Lung (tissue), 17 donors: ENCODE measurements at places on chromosomes 12 and 14. TPM values are rescaled to one million over a fixed set of nuclear protein-coding genes. Genes with fewer than 3 reads are reported as not detected.

GRCh38 chr14:99601361-99601831 is 2.6 kb downstream of the CCDC85C start:
- H3K36me3 ChIP-seq: no peaks in the 10 kb centered on the region
- H3K27me3 ChIP-seq: peaks cover 7% of the 10 kb centered on the region
- peak overlapping the region; percentile 35 for H3K27ac ChIP-seq
- DNase-seq: peak; percentile 72

DNA sequence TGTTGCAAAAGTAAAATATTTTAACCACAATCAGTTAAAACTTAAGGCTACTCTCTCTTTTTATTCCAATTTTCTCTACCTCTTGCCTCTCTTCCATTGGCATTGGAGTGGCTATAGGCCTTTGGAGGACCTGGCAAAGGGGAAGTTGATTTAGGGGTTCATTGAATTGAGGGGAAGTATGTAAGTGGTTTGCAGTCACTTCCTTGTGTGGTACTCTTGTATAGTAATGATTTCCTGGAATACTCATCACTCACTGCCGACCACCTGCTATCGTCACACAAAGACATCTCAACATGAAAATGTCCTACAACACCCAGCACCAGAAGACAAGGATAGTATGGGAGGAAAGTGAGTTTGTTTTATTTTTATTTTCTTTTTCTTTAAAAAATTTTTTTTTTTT is 45.7 kb upstream of the CPM start:
- no peaks in the 10 kb centered on the region for H3K36me3 ChIP-seq
- H3K27ac ChIP-seq: no peak overlapping the region
- DNase-seq: no peak
- H3K27me3 ChIP-seq: no peaks in the 10 kb centered on the region

The PTHLH gene
- total RNA-seq: 3.0 TPM

- no peak overlapping the region for H3K27ac ChIP-seq
- H3K36me3 ChIP-seq: no peaks in the 10 kb centered on the region
- DNase-seq: no peak
- H3K4me3 ChIP-seq: no peak overlapping the region
Measured at GRCh38 chr12:26345471-26346003, 150.2 kb downstream of the SSPN start.

The FBXL14 gene
- 23.0 TPM for total RNA-seq

The HIGD1C gene
- not detected for total RNA-seq

The RFLNA gene
- total RNA-seq: 1.6 TPM

- H3K4me1 ChIP-seq: no peaks in the 10 kb centered on the region
- no peak overlapping the region for H3K4me3 ChIP-seq
- H3K27ac ChIP-seq: no peak overlapping the region
- H3K27me3 ChIP-seq: no peaks in the 10 kb centered on the region
- no peak for DNase-seq
Measured at GRCh38 chr14:36478782-36479181, 41.2 kb downstream of the NKX2-1 start.

GRCh38 chr12:43638806-43639205 is 86.8 kb upstream of the ADAMTS20 start:
- H3K4me1 ChIP-seq: no peaks in the 10 kb centered on the region
- H3K27me3 ChIP-seq: no peaks in the 10 kb centered on the region
- H3K27ac ChIP-seq: no peak overlapping the region
- DNase-seq: no peak

DNA sequence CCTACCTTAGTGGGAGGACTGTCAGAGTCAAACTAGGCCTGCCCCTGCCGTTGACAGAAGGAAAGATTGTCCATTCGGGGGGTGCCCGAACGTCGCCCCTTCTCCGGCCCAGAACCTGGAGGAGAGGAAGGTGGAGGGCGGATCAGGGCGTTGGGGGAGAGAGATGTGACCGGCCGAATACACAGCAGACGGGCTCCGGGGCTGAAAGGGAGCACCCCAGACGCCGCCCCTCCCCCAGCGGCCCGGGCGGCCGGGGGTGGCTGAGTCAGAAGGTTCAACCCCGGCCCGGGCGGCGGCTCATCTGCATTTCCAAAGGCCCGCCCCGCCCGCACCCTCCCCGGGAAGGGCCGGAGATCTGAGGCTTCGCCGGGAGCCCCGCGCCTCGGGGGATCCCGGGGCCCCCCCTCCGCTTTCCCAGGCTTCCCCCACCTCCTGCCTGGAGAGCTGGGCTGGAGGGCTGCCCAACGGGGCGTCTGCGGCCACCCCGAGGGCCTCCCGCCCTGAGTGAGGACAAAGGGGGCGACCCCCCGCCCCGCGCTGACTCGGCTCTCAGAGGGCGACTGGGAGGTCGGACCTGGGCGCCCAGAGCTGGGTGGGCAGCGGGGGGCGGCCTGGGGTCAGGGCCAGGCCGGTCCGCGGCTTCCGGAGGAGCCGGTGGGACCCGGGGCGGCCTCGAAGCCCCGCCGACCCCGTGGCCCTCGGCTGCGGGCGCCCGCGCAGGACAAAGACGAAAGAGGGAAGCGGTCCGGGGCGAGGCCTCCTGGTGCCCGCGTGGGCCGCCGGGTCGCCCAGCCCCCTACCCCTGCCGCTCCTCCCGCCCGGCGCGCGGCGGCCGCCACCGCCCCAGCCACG is 3.7 kb upstream of the SETD1B start:
- H3K36me3 ChIP-seq: no peaks in the 10 kb centered on the region
- peaks cover 17% of the 10 kb centered on the region for H3K4me1 ChIP-seq
- peak; percentile 83 for DNase-seq
- H3K4me3 ChIP-seq: peak overlapping the region; percentile 77

The SLC7A8 gene
- 74.0 TPM for total RNA-seq

The NPFF gene
- not detected for total RNA-seq

DNA sequence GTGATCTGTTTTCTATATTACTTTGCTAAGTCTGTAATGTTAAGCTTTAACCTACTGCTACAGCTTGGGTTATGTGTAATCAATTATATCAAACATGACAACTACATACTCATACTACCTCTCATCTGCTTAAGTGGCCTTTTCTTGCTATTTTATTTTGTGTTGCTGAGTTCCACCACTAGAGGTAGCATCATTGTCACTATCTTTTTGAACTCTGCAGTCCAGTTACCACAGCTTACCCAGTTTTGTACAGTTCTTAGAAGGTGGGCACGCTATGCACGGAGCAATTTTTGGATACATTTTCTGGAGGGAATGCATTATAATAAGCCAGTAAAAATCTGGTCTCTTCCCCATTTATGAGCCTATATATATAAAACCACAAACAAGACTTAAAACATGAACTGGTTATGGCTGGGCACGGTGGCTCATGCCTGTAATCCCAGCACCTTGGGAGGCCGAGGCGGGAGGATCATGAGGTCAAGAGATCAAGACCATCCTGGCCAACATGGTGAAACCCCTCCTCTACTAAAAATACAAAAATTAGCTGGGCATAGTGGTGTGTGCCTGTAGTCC is 48.5 kb downstream of the SAV1 start:
- H3K36me3 ChIP-seq: peaks cover 3% of the 10 kb centered on the region
- H3K27ac ChIP-seq: no peak overlapping the region
- DNase-seq: no peak
- no peaks in the 10 kb centered on the region for H3K4me1 ChIP-seq
- H3K27me3 ChIP-seq: no peaks in the 10 kb centered on the region
- H3K4me3 ChIP-seq: no peak overlapping the region

GRCh38 chr14:89849931-89850330 is 104.6 kb downstream of the EFCAB11 start:
- no peaks in the 10 kb centered on the region for H3K36me3 ChIP-seq
- H3K27ac ChIP-seq: no peak overlapping the region
- H3K4me1 ChIP-seq: peaks cover 13% of the 10 kb centered on the region
- no peak overlapping the region for H3K4me3 ChIP-seq

GRCh38 chr12:291153-291723 is 28.6 kb upstream of the SLC6A13 start:
- H3K4me3 ChIP-seq: no peak overlapping the region
- DNase-seq: no peak
- H3K4me1 ChIP-seq: peaks cover 5% of the 10 kb centered on the region
- H3K36me3 ChIP-seq: peaks cover 37% of the 10 kb centered on the region
- H3K27me3 ChIP-seq: no peaks in the 10 kb centered on the region

GRCh38 chr14:89180546-89180945 is 236.5 kb downstream of the FOXN3 start:
- H3K4me1 ChIP-seq: peaks cover 9% of the 10 kb centered on the region
- H3K36me3 ChIP-seq: no peaks in the 10 kb centered on the region
- H3K27ac ChIP-seq: no peak overlapping the region
- DNase-seq: no peak
- no peaks in the 10 kb centered on the region for H3K27me3 ChIP-seq

DNA sequence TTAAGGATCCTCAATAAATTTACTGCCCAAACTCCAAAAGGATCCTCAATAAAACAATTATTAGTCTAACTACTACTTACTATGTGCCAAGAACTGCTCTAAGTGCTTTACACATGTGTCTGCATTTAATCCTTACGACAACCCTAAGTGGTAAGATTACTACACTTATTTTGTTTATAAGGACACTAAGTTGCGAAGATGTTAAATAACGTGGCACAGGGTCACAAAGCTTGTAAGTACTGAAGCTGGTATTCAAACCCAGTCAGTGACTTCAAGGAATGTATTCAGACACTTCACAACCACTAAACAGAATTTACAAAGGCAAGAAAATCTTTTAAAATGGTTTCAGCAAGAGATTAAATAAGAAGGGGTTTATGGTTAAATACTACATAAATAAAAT is 13.0 kb downstream of the FERMT2 start:
- DNase-seq: no peak
- H3K27me3 ChIP-seq: no peaks in the 10 kb centered on the region
- H3K27ac ChIP-seq: no peak overlapping the region
- no peaks in the 10 kb centered on the region for H3K4me1 ChIP-seq

The VRTN gene
- total RNA-seq: not detected

DNA sequence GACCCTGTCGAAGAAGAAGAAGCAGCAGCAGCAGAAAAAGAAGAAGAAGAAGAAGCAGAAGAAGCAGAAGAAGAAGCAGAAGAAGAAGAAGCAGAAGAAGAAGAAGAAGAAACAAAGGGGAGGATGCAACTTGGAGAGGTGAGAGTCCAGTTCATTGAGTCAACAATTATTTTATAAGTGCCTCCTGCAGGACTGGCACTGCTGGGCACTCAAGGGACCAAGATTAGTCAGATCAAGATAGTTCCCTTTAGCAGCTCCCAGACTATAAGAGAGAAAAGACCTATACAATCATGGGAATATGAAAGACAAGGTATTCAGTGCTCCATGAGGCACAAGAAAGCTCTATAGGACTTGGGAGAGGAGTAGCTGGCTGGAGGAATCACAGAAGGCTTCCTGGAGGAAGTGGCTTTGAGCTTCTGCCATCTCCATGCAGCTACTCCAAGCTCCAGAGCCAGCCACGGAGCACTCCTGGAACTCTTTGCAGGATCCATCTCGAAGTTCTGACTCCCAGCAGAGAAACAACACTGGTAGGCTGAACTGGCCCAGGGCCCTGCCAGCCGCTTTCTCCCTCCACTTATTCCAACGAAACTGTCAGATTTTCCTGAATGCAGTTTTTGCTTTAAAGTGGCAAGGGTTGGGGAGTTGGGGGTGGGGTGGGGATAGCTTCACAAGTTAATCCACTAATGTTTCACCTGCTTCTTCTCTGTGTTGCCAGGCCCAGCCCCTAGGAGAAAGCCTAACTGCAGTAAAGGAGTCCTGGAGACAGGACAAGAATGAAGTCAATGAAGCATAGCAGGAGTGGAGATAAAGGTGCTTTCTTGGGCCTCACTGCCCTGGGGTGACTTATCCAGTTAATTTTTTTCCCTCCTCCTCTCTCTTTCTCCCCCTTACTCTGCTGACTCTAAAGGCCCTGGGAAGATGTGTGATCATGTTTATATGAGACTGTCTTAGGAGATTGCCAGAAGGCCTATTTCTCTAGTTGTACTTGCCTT is 140.1 kb upstream of the PARP11 start:
- H3K4me3 ChIP-seq: no peak overlapping the region
- no peaks in the 10 kb centered on the region for H3K4me1 ChIP-seq
- DNase-seq: no peak
- H3K27me3 ChIP-seq: no peaks in the 10 kb centered on the region
- peak overlapping the region; percentile 39 for H3K27ac ChIP-seq
- H3K36me3 ChIP-seq: no peaks in the 10 kb centered on the region

The TOMM20L gene
- total RNA-seq: 0.74 TPM

GRCh38 chr12:14018080-14018479 is 36.7 kb upstream of the GRIN2B start:
- no peaks in the 10 kb centered on the region for H3K4me1 ChIP-seq
- H3K27ac ChIP-seq: no peak overlapping the region
- no peaks in the 10 kb centered on the region for H3K27me3 ChIP-seq
- H3K4me3 ChIP-seq: no peak overlapping the region

The DCAF11 gene
- 68.9 TPM for total RNA-seq

GRCh38 chr14:95299271-95299670 is 20.4 kb downstream of the CLMN start:
- H3K4me1 ChIP-seq: no peaks in the 10 kb centered on the region
- DNase-seq: no peak
- H3K27me3 ChIP-seq: no peaks in the 10 kb centered on the region

- DNase-seq: peak; percentile 19
- H3K4me3 ChIP-seq: no peak overlapping the region
- H3K36me3 ChIP-seq: no peaks in the 10 kb centered on the region
Measured at GRCh38 chr12:71440763-71441748, 1.5 kb downstream of the LGR5 start.

- no peak overlapping the region for H3K27ac ChIP-seq
- no peak for DNase-seq
- no peaks in the 10 kb centered on the region for H3K36me3 ChIP-seq
- H3K27me3 ChIP-seq: peaks cover 2% of the 10 kb centered on the region
- H3K4me3 ChIP-seq: no peak overlapping the region
- H3K4me1 ChIP-seq: peaks cover 8% of the 10 kb centered on the region
Measured at GRCh38 chr14:101181446-101182313, 278.2 kb upstream of the RTL1 start.

DNA sequence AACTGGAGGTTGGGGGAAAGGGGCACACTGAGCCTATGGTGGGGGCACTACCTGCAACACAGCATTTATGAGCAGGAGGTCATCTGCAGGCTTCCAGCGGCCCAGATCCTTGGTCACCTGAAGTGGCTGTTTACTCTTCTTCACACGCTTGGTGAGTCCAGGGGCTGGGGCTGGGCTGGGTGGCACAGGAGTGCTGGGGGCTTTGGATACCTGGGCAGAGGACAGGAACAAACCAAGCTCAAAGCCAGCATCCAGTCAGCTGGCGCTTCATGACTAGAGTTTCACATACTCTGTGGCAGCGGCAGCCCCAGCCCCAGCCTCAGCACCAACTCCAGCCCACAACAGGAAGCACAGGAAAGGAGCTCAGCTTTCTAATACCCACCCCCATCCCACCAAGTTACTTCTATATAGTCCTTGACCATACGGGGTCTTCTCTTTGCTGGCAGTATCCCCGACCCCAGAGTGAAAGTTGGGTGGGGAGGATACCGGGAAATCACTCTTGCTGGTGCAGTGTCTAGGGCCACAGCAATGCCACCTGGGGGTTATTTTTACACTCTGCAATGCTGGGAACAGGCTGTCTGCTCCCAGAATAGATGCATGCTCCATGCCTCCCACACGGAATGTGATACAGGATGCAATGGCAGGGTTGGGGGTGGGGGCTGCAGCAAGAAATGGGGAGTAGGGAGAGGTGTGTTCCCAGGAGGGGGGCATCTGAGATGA is 3.1 kb downstream of the MCRS1 start:
- H3K36me3 ChIP-seq: peaks cover 32% of the 10 kb centered on the region
- no peak overlapping the region for H3K4me3 ChIP-seq
- DNase-seq: no peak

GRCh38 chr12:112798048-112798760 is 6.7 kb downstream of the RPH3A start:
- H3K27me3 ChIP-seq: no peaks in the 10 kb centered on the region
- H3K36me3 ChIP-seq: no peaks in the 10 kb centered on the region
- no peak overlapping the region for H3K27ac ChIP-seq
- no peak overlapping the region for H3K4me3 ChIP-seq
- H3K4me1 ChIP-seq: no peaks in the 10 kb centered on the region

The LRRIQ1 gene
- total RNA-seq: 19.4 TPM

GRCh38 chr14:94775871-94776210 is 5.9 kb upstream of the GSC start:
- H3K4me3 ChIP-seq: no peak overlapping the region
- H3K36me3 ChIP-seq: no peaks in the 10 kb centered on the region
- DNase-seq: peak; percentile 8
- H3K4me1 ChIP-seq: no peaks in the 10 kb centered on the region
